ENCODE measurements at places on chromosomes 1 and 21.

- no peak for DNase-seq
These were observed 2.8 kb upstream of the EFHD2 start for GRCh38 chr1:15406614-15407559.

GRCh38 chr1:228207381-228207810 lies 448 bp upstream of the OBSCN start:
- DNase-seq: no peak

DNA sequence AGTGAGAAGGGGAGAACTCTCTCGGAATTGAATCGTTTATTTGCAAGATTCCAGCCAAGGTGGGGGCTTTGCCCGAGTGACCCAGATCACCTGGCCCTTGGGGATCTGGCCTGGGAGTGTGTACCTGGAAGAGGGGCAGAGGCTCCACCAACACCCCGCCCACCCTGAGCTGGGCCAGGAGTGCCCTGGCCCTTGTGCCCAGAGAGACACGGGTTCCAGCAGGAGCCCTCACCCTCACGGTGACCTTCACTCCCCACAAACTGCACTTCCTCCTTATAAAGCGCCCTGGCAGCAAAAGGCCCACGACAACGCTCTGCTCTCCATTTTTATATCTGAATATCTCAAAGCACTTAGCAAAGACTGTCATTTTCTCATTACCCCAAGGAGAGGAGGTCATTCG lies 16.6 kb downstream of the CASZ1 start:
- no peak for DNase-seq

DNA sequence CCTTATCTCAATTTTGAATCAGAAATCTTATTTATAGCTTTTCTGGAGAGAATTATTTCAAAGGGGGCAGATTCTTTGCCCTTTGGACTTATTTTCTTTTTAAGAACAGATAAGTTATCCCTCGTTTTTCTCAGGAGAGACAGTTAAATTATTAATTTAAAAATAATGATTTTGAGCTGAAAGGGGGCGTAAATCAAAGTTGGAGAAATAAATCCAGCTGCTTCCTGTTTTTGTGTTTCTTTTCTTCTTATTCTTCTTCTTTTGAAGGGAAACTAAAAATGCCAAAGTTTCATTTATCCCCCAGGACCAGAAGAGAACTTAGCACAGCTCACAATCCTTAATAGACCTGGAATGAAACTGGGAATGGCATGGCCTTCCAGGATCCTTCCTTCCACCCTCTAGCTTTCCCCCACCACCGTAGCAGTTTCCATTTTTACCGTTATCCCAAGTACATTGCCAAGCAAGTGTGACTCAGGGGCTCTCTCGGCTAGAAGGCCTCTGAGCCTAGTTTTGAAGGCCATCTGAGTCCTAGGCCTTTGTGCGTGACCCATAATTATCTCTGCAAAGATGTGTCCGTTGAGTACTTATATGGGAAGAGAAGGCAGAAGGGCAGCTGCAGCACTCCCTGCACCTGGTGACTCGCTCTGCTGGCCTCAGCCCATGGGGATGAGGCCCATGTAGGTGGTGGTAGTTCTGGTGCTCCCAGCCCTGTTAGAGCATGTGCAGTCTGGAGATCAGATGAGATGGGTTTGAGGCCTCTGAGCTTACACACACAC lies 181.7 kb downstream of the ROR1 start:
- DNase-seq: no peak

DNA sequence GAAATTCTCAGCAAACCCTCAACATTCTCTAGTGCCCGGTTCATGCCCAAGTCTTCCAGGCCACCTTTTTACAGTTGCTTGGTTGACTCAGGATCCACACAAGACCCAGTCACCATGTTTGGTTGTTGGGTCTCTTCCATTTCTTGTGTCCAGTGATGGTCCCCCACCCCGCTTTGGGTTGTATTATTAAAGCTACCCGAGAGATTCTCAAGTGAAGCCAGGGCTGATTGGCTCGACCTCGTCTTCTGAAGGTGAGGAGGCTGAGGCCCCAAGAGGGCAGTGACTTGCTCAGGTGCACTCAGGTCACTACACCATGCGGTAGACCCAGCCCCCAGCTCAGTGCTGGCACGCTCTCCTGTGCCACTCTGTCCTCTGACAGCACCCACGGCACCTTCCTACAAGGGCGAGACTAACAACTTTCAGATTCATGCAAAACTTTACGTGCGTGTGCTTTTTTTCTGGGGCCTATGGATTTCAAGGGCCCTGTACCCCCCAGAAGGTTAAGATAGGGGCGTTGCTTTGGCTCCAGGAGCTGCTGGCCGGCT lies 50.3 kb downstream of the CAPN9 start:
- no peak for DNase-seq
